ENCODE measurements at places on chromosomes 6 and 20.

DNA sequence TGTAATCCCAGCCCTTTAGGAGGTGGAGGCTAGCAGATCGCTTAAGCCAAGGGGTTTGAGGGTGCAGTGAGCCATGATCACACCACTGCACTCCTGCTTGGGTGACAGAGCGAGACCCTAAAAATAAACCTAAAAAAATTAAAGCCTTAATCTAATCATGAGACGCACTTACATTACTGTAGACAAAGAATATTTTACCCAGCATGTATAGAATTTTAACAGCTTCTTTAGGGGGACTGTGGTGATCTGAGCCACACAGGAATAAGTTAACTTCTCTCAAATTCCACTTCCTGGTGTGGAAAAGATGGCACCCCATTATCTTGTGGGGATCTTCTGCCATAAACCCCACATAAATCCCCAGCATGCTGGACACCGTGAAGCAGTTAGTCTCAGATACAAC, 2.3 kb upstream of the OOEP start:
- DNase-seq: no peak

GRCh38 chr6:82144852-82145340, 102.6 kb downstream of the IBTK start:
- DNase-seq: no peak

- DNase-seq: no peak
These were observed 269.8 kb downstream of the FARS2 start for GRCh38 chr6:5531161-5531560.

DNA sequence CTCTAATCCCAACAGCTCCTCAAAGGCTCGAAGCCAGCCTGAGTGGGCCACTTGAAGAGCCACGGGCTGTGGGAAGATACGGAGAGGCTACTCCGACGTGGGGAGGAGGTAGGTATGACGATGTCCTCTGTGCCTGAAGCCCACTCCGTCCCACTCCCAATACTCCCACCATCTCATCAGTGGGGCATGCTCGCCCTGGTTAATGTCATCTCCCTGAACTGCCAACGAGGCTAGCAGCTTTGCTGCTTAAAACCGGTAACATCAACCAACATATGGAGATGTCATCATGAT, 11.1 kb downstream of the NRN1 start:
- no peak for DNase-seq

DNA sequence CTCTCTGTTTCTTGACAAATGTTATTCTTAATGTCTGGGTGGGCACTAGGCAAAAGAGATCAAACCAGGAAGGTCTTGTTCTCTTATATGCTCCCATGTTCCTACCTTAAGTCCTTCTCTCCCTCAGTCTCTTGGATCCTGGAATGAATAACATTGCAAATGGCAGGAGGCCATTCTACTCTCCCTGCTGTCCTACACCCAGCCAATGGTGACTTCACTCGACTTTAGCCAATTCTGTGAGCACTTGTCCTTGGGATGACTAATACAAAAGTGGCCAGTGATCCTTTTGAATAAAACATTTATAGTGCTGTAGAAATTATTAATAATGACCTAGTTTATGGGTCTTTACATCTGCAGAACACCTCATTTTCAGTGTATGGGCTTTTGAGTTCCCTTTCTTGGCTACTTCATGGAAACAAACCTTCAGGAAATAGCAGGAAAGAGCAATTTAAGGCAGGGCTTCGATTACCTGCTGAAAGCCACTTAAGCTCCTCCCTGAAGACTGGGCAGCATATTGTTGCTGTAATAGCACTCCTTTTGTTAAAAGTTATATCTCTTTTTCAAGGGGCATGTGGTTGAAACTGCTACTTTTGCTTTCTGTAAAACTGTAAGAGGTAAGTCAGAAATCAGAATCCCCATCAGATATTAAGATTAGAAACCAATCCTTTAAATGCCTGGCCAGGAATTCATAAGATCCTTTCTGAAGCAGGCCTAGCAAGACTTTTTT, 10.5 kb downstream of the OTOR start:
- DNase-seq: no peak

GRCh38 chr20:50510706-50511542, 741 bp downstream of the PTPN1 start:
- peak; percentile 60 for DNase-seq

Measured in erythroblast (primary cell).